ENCODE measurements at places on chromosomes 5 and 9.
A peak's percentile ranks its signal among the peaks of the same experiment; 100 is the strongest.

DNA sequence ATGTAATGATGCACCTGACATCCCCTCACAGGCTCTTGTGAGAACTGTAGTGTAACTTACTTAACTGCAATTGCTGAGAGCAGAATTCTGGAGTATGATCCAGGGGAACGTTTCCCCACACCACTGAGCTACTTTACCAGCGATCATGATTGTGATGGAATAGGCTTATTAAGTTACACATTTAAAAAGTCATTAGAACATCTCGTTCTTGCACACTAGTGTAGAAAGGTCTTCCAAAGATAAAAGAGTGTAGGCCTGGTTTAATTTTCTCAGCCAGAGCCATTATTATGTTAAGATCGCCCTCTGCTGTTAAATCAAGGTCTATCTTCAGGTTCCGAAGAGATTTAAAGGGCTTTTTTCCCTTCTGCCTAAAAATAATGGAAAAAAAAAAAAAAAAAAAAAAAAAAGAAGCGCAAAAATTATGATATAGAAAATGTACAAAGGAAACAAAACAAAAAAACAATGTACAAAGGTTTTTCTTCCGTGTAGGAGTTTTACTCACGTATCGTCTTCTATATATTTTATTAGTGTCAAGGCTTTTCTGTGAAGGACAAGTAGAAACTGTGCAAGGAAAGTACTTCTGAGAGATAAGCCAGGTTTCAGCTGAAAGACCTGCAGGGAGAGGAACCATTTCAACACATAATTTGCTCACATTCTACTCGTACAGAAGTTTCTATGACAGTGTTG, 18.6 kb upstream of the MOB3B start:
- no peak for DNase-seq

GRCh38 chr9:36142510-36143244, 6.1 kb downstream of the GLIPR2 start:
- DNase-seq, result no peak

DNA sequence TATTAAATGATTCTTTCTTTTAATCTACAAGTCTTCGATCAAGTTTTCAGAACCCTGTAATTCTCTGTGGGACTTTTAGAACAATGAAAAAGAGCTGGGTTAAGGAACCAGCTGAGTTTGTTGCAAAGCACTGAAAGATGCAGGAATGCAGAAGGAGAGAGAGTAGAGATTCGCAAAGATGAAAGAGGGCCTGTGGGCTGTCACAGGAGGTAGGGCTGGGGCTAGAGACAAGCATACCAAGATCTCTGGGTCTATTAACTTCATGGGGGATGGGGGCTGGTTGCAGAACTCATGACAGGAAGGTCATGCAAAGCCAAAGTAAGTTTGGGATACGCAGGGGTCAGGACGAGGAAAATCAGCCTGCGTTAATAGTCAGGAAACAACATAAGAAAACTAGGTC, 81.8 kb downstream of the LURAP1L start:
- DNase-seq, result no peak

- DNase-seq, result no peak
Observed at GRCh38 chr5:31213705-31214121, 20.2 kb downstream of the CDH6 start.

DNA sequence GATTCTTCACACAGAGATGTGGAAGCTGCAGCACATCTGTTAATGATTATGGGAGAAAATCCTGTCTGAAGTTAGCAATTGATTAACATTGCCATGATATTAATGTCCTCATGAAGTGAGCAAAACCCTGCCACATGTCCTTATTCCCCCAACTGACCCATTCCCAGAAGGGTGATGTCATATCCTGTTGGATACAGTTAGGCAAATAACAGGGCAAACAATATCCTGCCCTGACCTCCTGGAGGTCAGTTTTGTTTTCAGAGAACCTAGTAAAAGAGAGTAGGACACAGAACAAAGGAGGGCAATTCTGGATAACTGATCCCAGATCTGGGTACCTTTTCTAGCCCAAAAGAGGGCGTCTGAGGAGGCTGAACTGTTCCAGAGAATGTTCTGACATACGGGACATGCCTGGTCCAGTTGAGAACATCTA, 11.0 kb downstream of the ABLIM3 start:
- no peak for DNase-seq

GRCh38 chr9:136051453-136051836, 43.6 kb downstream of the NACC2 start:
- DNase-seq, result no peak

- DNase-seq, result no peak
Observed at GRCh38 chr5:80234116-80234948, 21.5 kb downstream of the SERINC5 start.

DNA sequence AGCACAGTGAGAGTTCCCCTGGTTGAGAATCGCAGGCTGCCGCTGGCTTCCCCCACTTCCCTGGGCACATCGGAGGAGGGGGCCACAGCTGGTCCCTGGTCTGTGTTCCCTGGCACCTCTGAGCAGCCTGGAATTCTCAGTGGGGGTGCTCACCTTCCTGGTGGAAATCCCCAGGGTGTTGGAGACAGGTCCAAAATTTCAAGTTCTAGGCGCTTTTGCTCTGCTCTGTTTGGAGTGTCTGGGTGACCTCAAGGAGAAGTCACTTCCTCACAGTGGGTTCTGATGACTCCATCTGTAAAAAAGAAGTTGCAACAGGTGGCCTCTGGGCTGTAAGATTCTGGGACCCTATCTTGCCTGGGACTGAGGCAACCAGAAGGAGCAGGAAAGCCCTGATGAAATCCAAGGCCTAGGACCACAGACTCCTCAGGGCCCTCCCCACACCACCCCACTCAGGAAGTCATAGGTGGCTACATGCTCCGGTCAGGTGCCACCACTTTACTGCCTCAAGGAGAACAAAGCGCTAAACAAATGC, at the start of gene TRAF1:
TRAF1 (minus strand) TSS at position 400 of the 532 bp plus-strand sequence. CDS start 721 bp downstream, outside the sequence.
- no peak for DNase-seq

GRCh38 chr9:129471201-129472019, 149.5 kb downstream of the C9orf50 start:
- no peak for DNase-seq

- no peak for DNase-seq
Observed at GRCh38 chr5:94900006-94900505, 281.6 kb downstream of the SLF1 start.

DNA sequence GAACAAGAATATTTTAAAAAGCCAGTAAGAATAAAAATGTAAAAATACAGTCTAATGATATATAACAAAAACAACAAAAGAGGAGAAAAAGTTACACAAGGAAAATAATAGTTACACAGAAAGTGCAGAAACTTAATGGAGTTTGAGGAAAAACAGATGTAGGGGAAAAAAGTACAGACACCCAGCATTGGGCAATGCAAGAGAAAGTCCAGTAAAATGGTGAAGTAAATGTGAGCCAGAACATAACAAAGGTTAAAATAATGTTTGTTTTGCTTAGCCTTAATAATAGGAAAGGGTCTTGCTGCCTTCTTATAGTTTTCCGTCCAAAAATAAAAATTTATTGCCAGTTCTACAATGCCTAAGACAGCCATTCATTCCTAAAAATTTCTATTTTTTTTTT, 364.2 kb downstream of the NNT start:
- DNase-seq, result no peak

- DNase-seq, result no peak
Observed at GRCh38 chr9:107838766-107839165, 349.2 kb upstream of the KLF4 start.

DNA sequence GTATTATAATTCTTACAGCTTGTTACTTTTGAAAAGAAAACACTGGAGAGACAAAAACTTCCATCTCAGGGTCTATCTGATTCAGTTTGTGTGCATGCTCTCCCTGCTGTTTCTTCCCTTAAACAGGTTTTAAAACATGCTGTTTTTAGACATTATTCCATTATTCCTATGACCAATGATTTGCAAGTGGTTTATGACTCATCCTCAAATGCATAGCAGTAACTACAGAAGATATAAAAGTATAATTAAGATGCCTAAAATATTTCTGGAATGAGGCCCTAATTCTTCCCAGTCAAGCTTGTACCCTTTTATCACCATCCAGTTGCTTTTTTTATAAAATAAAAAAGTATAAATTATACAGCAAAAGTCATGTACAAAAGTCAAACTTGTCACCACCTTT, 3.7 kb downstream of the DTWD2 start:
- DNase-seq, result no peak

GRCh38 chr9:8754751-8755150, 955.2 kb upstream of the DMAC1 start:
- no peak for DNase-seq

GRCh38 chr9:99451112-99451606, 229.1 kb downstream of the SEC61B start:
- DNase-seq, result no peak

DNA sequence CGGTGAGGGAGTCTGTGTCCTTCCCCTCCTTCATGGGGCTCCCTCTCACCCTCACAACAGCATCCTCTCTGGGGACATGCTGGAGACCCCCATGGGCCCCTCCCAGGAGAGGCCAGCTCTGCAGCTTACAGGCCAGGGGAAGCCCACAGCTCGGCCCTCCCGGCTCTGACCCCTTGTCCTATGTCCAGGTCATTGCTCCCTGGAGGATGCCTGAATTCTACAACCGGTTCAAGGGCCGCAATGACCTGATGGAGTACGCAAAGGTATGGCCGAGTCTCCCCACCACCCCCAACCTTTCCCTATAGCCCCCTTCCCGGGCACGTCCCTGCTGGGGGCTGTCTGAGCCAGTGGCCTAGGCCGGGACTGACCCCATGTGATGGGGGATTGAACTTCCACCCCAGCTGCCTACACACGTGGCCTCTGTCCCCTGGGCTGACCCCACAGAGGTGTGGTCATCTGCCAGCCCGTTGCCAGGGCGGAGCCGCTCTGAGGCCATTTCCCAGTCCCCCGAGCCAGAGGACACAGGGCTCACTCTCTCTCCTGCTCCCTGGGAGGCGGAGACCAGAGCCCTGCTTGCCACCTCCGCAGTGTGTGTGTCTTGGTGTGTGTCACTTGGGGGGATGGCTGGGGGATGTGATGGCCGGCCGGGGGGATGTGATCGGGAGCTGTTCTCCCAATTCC, 21.9 kb downstream of the ASS1 start:
- no peak for DNase-seq

DNA sequence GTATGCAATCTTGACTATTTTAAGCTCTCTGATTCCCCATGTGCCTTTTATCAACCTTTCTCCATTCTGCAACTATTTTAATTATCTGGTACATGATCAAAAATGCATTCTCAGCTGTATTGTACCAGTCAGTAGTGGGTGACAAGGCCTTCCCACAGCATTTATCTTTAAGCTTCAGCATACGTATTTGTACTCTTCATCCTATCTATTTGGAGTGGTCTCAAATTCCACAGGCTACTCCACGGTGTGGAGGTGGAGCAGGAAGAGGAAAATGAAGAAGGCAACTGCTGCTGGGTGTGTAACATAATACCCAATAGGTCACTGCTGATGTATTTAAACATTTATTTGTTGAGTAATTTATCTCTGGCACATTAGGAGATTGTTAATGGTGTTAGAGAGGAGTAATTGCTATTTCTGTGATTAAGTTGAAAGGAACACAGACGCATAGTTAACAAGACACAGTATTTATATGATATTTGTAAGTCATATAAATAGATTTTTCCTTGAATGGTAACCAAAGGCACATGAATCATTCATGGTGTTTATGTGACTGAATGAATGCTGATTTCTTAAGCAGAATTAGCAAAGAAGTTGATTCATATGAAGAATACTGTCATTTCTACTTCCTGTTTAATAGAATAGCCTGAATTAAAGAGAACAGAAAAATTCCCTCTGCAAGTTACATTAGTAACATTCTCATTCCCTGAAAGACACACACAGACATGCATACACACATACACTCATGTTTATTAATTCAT, 153.8 kb upstream of the NR3C1 start:
- peak; percentile 47 for DNase-seq

- no peak for DNase-seq
Observed at GRCh38 chr9:133585481-133586351, 23.5 kb downstream of the FAM163B start.

- DNase-seq, result peak; percentile 36
Observed at GRCh38 chr9:131915181-131915580, 164.5 kb downstream of the MED27 start.

GRCh38 chr9:123757547-123757946, 172.4 kb downstream of the DENND1A start:
- DNase-seq, result no peak

DNA sequence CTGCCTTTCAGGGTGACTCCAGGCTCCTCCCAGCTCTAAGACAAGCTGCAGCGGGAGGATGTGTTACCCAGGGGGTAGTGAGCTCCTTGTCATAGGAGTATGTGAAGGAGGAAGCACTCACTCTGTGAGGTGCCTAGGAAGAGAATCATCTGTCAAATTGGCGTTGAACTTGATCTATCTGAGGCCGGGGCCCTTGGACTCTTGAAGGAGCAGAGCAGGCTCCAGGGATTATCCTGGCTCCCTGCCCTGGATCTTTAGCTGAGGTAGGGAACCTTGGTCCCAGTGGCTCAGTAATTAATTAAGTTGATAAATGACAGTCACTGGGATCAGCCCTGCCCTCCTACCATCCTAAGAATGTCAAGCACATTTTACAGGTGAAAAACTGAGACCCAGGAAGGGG, 15.5 kb downstream of the ADGRD2 start:
- DNase-seq, result no peak

DNA sequence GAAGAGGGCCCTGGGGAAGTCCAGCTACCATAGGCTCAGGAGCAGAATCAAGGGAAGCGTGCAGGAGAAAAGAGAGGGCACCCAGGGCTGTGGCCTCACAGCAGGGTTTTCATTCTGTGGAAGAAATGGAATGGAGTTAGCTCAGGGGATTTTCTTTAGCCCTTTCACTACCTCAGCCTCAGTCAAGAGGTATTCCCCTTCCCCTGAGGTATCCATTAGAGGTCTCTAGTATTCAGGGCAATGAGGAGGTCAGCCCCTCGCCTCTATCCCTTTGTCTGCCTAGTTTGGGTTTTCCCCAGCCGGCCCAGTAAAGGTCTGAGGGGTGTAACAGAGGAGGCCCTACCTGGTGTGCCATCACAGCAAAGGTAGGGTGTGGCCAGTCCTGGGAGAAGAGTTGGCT, 21.5 kb downstream of the GFRA3 start:
- DNase-seq, result no peak
